Right lung (tissue), 10 donors: ENCODE measurements at places on chromosomes 12 and 14. TPM values are rescaled to one million over a fixed set of nuclear protein-coding genes. Genes with fewer than 3 reads are reported as not detected.

GLIPR1L1 gene
- 0.34 TPM for polyA plus RNA-seq

OR4E2 gene
- polyA plus RNA-seq: not detected

TAS2R20 gene
- polyA plus RNA-seq: 3.3 TPM

TPH2 gene
- polyA plus RNA-seq: 0.16 TPM

ZC2HC1C gene
- polyA plus RNA-seq: 5.3 TPM
